Activated naive CD4-positive, alpha-beta T cell (primary cell): ENCODE measurements at places on chromosomes 5 and 9.

DNA sequence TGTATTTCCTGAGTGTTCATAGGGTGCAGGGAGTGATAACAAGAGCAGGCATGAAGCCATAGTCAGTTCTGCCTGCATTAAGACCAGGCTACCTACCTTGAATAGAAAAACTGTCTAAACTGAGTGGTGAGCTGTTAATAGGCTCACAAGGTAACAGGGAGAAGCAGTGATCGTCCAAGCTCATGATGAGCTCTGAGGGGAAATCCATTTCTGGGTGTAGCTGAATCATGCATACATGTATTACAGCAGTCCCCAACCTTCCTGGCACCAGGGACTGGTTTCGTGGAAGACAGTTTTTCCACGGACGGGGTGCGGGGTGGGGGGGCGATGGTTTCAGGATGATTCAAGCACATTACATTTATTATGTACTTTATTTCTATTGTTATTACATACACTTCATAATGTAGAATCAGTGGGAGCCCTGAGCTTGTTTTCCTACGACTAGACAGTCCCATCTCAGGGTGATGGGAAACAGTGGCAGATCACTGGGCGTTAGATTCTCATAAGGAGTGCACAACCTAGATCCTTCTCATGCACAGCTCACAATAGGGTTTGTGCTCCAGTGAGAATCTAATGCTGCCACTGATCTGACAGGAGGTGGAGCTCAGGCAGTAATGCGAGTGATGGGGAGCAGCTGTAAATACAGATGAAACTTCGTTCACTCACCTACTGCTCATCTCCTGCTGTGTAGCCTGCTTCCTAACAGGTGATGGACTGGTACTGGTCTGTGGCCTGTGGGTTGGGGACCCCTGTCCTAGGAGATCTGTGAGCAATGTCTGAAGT, 100.0 kb upstream of the IL6ST start:
- no peak for DNase-seq

DNA sequence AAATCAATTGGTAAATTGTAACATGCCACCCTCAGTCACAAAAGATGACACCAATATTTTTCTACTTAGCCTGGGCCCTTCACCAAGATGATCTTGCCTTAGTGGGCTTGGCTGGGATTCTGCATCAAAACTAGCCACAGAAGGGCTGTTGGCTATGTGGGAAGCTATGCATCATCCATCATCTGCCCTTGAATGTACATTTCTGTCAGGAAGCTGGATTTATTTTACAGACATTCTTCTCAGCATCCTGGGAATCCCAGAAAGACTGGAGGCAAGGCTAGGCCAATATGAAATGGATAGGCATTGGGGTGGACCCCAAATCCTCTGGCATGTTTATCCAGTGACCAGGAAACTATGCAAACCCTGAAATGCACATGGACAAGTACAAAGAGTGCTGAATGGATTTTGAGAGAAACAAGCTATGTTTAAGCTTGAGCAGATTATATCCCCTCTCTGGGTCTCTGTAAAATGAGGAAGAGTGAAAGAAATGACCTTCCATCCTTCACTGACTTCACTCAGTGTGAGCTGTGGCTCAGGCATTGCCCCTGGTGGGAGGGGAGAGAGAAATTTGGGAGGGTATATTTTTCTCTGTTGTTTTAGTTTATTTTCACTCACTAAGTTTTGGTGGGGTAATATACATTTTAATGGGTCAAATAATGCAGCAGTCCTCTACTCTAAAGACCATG, 283.6 kb downstream of the EBF1 start:
- DNase-seq: no peak

DNA sequence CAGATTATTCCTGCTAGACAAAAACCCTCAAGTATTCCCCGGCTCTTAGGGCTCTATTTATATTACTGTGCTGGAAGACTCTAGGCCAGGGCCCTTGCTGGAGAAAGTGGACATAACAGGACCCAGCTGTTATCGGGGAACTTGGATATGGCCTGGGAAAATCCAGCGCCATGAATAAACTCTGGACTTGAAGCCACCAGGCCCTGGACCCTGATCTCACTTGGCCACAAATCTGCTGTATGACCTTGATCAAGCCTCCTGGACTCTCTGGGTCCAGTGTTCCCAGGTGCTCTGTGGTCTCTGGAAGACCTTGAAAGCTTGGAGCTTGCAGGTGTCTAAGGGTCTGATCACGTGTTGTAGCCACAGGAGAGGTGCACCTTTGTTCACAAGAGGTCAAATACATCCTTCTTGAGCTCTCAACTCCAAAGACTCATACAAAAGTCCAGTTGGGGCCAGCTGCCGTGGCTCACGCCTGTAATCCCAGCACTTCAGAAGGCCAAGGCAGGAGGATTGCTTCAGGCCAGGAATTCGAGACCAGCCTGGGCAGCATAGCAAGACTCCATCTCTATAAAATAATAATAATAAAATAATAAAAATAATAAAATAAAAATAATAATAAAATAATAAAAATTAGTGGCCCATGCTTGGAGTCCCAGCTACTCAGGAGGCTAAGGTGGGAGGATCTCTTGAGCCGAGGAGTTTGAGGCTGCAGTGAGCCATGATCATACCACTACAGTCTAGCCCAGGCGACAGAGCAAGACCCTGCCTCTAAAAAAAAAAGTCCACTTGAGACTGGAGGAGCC, 26.5 kb downstream of the COL27A1 start:
- DNase-seq: no peak

- DNase-seq: no peak
Observed at GRCh38 chr5:77876316-77876715, 100.2 kb upstream of the TBCA start.

DNA sequence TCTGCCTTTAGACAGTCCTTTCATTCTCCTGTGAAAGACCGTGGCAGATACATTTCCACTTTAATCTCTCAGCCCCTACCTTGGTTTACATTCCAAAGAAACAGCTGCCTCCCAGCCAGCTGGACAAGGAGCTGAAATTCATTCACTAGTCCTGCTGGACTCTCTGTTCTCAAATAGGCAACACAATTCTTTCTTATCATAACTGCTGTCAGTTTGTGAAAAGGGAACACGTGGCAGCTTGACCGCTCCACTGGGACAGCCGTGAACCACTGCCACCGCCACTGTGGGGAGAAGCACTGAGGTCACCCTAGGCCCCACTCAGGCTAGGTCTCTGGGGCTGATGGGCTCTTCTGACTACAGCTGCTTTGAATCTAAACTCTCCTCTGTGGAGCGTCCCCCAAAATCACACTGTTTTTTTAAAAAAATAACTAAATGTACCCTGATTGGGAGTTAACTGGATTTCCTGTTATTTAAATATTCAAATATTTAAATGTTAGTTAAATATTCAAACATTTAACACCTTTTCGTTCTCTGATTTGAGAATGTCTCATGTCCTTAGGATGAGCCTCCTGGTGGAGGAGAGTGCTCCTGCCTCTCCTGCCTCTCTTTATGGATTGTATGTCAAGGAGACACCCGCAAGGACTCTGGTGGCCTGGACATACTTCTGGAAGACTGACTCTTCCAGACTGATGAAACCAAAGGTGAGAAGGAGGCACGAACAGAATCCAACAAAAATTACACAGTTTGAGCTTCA, 120.1 kb downstream of the BOD1 start:
- no peak for DNase-seq

GRCh38 chr5:155050384-155051019, 36.9 kb downstream of the KIF4B start:
- DNase-seq: no peak

DNA sequence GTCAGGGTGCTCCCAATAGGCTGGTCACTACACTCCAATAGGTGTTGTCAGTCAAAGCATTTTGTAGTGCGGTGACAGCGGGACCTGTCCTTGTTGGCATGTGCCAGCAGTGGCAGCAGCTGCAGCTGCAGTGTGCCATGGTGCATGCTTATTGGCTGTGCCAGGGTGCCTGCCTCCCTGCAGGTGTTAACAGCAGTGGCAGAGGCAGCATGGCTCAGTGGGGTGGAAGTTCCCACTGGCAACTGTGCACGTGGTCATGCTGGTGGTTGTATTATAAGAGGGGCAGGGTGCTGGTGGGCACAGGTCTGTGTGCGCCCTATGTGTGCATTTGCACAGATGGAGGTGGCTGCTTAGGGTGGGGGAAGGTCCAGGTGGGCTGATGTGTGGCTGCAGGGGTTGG, 133.7 kb upstream of the EDIL3 start:
- DNase-seq: no peak

DNA sequence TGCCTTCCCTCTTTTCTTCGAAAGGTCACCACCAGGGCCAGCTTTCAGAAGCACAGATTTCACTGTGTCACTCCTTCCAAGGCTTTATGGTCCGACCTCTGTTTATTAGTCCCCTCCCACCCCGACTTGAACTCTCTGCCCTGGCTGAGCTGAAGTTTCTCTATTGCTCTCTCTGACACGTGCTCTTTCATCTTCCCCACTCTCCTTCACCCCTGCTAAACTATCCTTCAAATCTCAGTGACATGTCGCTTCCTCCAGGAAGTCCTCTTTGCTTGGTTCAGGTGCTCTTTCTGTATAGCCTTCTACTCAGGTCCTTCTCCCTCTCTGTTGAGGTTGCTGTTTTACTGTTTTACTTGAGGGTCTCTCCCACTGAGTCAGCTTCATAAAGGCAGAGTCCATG, 64.4 kb downstream of the ARHGEF37 start:
- DNase-seq: no peak
